ENCODE measurements at places on chromosomes 13 and 19.

DNA sequence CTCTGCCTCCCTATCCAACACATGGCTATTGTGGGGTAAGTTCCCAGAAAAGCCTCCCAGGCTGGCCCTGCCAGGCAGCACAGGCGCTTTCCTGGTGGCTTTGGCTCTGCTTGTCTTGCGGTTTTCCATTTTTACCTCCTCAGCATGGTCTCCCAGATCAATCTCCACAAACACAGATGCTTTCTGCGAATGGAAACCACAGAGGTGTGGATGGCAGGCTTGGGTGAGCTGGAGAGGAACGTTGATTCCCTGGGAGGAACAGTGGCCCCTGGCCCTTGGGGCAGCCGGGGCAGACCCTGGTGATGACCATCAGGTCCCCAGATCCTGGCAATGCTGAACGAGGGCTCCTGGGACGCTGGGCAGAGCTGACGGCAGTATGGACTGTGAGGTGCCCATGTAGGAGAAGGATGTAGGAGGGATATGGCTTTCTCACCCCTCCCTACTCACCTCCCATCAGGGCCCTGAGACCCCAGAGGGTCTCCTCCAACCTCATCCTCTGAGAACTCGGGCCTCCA lies 6.6 kb downstream of the C13orf46 start:
- no peak for DNase-seq

- DNase-seq: peak; percentile 10
Observed at GRCh38 chr13:33057019-33057780, 41.0 kb downstream of the KL start.

- no peak for DNase-seq
Observed at GRCh38 chr13:30126903-30127428, 180.4 kb downstream of the KATNAL1 start.

- DNase-seq: peak; percentile 53
Observed at GRCh38 chr19:49712397-49712859, 21.5 kb downstream of the CPT1C start.

- no peak for DNase-seq
Observed at GRCh38 chr13:95003019-95003813, 290.9 kb upstream of the SOX21 start.

- no peak for DNase-seq
Observed at GRCh38 chr13:35649162-35649561, 172.7 kb upstream of the MAB21L1 start.

GRCh38 chr13:77860507-77860981 lies 58.1 kb downstream of the EDNRB start:
- DNase-seq: peak; percentile 8

- no peak for DNase-seq
Observed at GRCh38 chr13:66657165-66657881, 572.8 kb downstream of the PCDH9 start.

- DNase-seq: peak; percentile 94
Observed at GRCh38 chr13:37959284-37959683, 89.7 kb upstream of the TRPC4 start.

DNA sequence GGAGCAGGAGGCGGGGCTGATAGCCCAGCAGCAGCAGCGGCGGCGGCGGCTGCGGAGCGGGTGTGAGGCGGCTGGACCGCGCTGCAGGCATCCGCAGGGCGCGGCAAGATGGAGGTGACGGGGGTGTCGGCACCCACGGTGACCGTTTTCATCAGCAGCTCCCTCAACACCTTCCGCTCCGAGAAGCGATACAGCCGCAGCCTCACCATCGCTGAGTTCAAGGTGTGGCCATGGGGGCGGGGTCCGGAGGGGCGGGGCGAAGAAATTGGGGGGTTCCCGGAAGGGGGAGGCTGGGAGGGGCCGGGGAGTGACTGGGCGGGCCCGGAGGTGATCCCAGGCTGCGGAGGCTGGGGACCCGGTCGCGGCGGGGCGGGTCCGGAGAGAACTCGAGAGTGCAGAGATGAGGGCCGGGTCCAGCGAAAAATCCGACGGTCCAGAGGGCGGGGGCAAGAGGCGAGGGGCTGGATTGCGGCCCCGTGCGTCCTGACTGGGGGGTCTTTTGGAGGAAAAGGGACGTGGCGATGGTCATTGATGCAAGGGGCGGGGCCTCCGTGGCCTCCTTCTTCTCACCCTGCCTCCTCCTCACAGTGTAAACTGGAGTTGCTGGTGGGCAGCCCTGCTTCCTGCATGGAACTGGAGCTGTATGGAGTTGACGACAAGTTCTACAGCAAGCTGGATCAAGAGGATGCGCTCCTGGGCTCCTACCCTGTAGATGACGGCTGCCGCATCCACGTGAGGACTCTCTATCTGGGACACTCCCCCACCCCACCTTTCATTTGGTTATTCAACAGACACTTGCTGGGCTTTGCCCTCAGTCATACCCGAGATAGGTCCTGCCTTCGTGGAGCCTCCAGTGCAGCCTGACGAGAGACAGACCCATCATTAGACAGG lies at the start of gene TBCB:
Gene TBCB, plus strand, starts transcription at position 16 of the 891 bp plus-strand sequence. Its CDS starts 93 bp downstream, at position 109.
- no peak for DNase-seq

DNA sequence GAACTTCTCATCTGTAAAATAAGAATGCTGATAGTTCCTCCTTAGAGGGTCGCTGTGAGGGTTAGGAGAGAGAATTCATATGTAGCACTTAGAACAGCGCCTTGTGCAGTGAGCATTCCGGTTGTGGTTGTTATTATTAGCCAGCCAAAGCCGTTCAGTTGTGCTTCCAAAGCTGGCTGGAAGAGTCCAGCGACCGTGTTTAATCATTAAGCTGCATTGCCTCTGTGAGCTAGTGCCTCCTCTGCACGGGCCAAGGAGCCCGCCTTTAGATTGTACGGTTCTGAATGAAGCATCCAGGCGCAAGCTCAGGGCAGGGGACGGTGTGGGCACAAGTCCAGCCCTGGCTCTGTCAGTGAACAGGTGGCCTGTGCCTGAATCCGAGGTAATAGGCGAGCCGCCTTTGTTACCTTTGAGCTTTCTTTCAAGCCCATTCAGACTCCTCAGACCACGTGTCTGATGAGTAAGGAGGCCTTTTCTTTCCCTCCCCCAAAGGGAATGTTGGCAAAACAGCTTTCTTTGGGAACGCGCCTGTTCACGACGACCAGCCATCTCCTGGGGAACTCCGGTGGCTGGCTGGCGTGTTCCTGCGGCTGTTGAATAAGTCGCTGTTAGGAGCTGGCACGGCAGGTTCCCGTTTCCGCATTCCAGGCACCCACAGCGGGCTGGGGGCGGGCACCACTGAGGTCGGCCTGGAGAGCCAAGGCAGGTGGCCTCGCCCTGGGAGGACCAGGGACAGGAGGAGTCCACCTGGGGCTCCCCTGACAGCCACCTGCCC lies 25.1 kb downstream of the SIPA1L3 start:
- DNase-seq: peak; percentile 37

DNA sequence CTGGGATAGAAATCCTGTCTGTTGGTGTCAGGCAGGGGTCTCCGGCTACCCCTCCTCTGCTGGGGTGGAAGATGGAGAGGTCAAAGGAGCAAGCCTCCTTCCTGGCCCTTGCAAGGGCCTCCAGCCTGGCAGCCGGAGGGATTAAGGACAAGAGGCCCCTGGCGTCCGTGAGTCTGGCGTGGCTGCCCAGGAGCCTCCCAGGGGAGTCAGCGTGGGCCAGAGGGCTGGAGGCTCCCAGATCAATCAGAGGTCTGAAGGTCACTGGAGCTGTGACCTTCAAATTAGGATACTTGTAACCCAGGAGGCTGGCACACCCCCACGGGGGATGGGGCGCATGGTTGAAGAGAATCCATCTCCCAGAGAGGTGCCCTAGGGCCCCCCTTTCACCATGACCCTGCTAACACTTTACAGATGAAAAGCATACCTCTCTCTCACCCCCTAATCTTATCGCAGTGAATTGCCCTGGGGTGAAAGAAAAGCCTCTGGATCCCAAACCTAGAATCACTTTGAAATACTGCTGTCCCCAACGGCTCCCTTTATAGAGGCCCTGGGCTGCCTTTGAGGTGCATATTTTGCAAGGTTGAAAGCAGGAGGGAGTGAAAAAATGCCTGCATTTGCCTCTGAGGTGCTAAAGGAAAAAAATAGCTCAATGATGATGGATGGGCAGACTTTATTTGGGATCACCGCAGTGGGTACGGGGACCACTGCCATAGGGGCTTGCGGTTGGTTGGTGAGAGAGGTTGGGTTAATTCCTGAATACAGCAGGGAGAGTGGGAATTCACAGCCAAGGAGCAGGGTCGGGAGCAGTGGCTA lies 44.9 kb upstream of the PEG3 start:
- DNase-seq: no peak

DNA sequence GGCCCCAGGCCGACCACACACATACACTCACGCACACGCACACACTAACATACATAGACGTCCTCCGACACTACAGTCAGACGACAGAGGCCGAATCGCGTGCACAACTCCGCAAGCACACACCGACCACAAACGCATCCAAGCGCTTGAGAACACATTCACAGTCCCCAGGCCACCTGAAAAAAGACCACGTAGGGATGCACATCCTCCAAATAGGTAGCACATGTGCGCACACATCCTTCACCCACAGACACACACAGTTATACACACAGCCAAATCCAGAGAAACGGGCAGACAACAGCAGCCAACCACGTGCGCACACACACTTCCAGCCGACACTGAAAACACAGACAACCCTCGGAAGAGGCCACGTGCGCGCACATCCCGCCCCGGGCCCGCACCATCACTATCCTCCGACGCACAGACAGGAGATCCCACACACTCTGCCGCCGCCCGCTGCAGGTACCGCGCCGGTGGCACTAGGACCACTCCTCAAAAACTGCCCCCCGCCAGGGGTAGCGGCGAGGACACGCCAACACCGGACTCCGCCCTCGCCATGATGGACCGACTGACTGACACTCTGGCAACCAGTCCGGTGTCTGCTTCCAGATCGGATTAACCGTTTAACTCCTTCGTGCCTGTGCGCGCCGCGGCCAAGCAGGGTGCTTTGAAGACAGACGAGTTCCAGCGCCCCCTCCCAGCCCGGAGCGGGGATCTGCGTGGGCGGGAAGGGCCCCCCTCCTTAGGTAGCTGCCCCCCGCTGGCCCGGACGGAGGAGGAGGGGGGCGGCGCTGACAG lies 493 bp upstream of the PDE4A start:
- peak; percentile 87 for DNase-seq

DNA sequence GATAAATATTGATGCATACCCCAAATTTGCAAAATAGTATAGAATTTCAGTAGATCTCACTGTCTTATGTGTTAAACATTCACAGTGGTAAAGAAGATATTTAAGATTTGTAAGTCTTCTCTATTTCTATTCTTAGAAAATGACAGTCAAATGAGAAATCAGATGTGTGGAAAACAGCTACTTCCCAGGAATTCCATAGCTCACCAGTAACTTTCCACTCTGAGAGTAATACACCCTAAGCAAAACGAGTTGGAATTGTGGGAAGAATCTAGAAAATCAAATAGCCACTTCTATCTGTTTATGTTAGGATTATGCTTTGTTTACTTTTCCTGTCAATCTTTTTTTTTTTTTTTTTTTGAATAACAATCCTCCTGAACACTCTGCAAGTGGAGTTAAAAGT lies 69.1 kb downstream of the FLT1 start:
- no peak for DNase-seq

GRCh38 chr19:7010722-7011593 lies 10.3 kb downstream of the MBD3L2B start:
- no peak for DNase-seq

- DNase-seq: peak; percentile 32
Observed at GRCh38 chr19:2167896-2168618, 4.3 kb downstream of the DOT1L start.

GRCh38 chr19:2588081-2588777 lies 112.3 kb downstream of the GADD45B start:
- no peak for DNase-seq

DNA sequence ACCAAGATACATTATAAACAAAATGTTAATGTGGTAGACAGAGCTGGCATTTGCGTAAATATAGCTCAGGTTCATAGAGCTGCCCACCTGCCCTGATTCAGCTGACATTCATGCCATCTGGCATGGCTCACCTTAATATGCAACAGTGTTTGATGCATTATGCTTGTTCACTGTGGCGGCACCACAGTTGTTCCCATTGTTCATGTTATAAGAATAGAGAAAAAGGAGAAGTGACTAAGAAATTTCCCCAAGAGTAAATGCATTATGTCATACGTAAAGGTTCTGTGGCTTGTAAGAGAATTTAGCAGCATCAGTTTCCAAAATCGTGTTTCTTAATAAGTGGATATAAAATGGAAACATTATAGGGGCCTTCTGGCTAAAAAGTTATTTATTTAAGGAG lies 4.5 kb downstream of the CCNA1 start:
- no peak for DNase-seq

- no peak for DNase-seq
Observed at GRCh38 chr13:103517066-103517767, 451.0 kb upstream of the SLC10A2 start.

DNA sequence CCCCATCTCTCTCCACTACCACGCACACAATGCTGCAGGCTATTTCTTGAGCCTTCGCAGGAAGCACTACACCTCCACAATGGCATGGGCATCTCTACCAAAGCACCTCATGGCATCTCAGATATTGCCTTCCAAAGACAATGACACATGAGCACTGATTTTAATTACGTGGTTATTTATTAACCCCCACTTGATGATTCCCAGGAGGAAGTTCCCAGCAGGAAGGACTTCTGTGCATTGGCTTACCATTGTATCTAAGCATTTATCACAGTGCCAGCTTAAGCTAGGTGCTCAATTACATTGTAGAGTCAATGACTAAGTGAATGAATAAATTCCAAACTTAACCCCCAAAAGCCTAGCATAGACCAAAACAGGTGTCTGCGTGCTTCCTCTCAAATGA lies 101.4 kb downstream of the ABCC4 start:
- DNase-seq: no peak

GRCh38 chr13:79393564-79394249 lies 12.3 kb downstream of the RBM26 start:
- no peak for DNase-seq

DNA sequence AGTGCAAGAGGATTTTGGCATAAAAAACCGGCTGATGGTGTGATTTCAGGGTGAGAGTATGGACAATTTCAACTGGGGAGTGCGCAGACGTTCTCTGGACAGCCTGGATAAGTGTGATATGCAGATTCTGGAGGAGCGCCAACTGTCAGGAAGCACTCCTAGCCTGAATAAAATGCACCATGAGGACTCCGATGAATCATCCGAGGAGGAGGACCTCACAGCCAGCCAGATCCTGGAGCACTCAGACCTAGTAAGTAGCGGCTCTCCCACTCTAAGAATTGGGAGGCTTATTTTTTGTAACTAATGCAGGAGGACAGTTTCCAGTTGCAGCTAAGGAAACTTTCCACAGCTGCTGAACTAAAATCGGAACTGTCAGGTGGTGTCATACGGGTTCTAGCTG lies 53.6 kb downstream of the ZAR1L start:
- peak; percentile 61 for DNase-seq
